ENCODE measurements at places on chromosomes 3 and 15. TPM values are rescaled to one million over a fixed set of nuclear protein-coding genes. Genes with fewer than 3 reads are reported as not detected.

Gene ILDR1
- polyA plus RNA-seq, result 4.3 TPM

Gene CRYBG3
- 33.6 TPM for polyA plus RNA-seq

DNA sequence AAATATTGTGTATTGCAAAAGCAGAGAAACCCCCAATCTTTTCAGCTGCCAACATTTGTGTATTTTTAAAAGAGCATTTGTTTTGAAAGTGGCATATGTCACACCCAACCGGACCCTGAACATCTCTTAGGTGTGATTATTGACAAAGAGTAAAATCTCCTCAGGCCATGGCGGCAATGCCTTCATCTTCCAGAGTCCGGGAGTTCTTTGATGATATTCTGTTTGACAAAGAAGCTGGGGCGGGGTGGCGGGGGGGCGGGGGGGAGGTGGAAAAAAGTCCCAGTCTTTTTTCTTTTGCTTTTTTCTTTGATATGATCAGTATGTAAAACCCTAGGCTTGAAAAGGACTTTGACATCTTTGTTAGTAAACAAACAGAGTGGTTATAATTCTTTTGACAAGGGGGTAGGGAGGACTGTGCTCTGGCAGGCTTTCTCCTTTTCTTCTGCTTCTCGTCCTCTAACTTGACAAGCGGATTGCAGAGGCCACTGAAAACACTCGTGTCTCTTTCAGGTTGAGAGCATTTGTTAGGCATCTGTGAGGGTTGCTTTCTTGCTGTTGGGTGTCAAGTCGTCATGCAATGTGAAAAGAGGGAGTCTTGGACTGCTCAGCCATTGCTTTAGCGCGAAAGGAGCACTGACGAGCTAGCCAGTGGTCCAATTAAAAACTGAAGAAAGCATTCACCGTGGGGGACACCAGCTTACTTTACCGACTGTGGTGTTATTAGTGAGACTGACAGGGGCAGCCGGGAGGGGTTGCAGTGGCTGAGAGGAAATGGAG, 243.2 kb downstream of the NSUN3 start:
- DNase-seq, result no peak

DNA sequence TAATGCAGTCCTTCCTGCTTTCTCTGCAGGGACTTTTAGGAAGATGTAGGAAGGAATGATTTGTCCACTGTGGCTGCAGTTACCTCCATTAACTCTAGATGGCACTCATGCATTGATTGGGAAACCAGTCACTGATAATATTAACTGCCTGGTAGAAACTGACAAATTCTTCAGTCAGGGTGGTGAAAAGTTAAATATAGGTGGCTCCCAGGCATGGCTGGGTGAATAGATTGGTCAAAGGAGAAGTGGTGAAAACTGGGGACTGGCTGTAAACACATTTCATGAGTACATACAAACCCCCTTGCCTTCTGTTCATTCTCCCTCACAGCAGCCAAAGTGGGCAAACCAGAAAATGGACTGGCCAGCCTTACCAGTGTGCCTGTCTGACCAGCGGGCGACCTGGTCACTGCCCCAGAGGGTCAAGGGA, 333.4 kb downstream of the THSD4 start:
- DNase-seq, result peak; percentile 29

DNA sequence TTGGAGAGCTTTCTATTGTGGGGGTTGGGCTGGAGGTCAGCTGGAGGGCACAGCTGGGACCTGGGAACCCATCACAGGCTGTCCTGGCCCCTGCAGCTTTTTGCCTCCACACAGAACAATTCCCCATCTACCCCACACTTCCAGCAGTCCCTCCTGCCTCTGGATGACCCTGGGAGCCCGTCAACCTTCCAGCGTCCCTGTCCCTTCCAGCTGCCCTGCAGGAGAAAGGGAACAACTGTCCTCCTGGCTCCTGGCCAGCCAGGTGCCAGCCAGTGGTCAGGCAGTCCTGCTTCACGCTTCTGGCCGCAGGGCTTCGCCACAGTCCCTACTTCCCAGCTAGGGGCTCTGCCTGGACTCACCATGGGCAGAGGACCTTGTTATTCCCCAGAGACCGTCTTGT, 27.2 kb downstream of the LINGO1 start:
- no peak for DNase-seq

All from right lung (tissue), 10 donors.